ENCODE measurements at places on chromosomes 16 and 17.

GRCh38 chr16:80511824-80512592 lies 28.8 kb upstream of the DYNLRB2 start:
- peaks cover 14% of the 10 kb centered on the region for H3K27me3 ChIP-seq
- H3K27ac ChIP-seq: no peak overlapping the region
- DNase-seq: no peak
- H3K4me3 ChIP-seq: no peak overlapping the region
- no peaks in the 10 kb centered on the region for H3K36me3 ChIP-seq

GRCh38 chr16:11112723-11113348 lies 143.2 kb downstream of the SOCS1 start:
- H3K36me3 ChIP-seq: no peaks in the 10 kb centered on the region
- H3K27ac ChIP-seq: no peak overlapping the region
- no peak overlapping the region for H3K4me3 ChIP-seq
- H3K27me3 ChIP-seq: no peaks in the 10 kb centered on the region

- H3K27ac ChIP-seq: no peak overlapping the region
- no peaks in the 10 kb centered on the region for H3K36me3 ChIP-seq
- DNase-seq: no peak
Measured at GRCh38 chr17:13582776-13583547, 18.8 kb downstream of the HS3ST3A1 start.

DNA sequence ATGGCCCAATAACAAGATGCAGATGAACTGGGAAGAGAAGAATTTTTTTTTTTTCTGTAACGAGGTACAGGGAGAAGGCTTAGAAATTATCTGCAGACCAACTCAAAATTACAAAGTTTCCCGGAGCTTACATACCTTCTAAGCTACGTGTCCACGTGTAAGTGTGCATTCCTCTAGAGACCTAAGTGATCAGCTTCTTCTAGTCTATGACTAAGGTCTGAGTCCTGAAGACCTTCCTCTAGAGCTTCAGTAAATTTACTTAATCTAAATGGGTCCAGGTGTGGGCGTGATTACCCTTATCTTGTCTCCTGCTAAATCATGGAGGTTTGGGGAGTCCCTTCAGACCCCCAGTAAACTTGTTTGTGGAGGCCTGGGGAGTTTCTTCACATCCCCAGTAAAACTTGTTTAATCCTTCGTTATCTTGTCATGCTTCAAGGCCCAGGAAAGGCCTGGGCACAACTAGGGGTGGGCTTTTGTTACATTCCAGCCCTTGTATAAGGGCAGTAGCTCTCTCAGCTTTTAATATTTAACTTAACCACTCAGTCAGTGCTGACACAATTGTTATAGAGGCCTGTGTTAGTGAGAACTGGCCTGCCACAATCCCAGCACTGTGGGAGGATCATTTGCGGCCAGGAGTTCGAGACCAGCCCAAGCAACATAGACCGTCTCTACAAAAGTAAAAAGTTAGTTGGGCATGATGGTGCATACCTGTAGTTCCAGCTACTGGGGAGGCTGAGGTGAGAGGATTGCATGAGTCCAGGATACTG lies 342.3 kb downstream of the SNX29 start:
- peak overlapping the region; percentile 16 for H3K4me3 ChIP-seq
- no peaks in the 10 kb centered on the region for H3K27me3 ChIP-seq
- no peaks in the 10 kb centered on the region for H3K36me3 ChIP-seq
- peak; percentile 83 for DNase-seq
- H3K27ac ChIP-seq: peak overlapping the region; percentile 87
- peaks cover 58% of the 10 kb centered on the region for H3K4me1 ChIP-seq

- H3K36me3 ChIP-seq: no peaks in the 10 kb centered on the region
- peaks cover 17% of the 10 kb centered on the region for H3K27me3 ChIP-seq
- no peak overlapping the region for H3K27ac ChIP-seq
- H3K4me1 ChIP-seq: no peaks in the 10 kb centered on the region
- peak; percentile 4 for DNase-seq
Measured at GRCh38 chr17:36755586-36755985, 154.2 kb downstream of the MRM1 start.

GRCh38 chr17:40139566-40140058 lies 725 bp upstream of the CASC3 start:
- peak overlapping the region; percentile 77 for H3K4me3 ChIP-seq
- H3K36me3 ChIP-seq: peaks cover 11% of the 10 kb centered on the region
- H3K27me3 ChIP-seq: no peaks in the 10 kb centered on the region
- DNase-seq: no peak
- peak overlapping the region; percentile 79 for H3K27ac ChIP-seq

DNA sequence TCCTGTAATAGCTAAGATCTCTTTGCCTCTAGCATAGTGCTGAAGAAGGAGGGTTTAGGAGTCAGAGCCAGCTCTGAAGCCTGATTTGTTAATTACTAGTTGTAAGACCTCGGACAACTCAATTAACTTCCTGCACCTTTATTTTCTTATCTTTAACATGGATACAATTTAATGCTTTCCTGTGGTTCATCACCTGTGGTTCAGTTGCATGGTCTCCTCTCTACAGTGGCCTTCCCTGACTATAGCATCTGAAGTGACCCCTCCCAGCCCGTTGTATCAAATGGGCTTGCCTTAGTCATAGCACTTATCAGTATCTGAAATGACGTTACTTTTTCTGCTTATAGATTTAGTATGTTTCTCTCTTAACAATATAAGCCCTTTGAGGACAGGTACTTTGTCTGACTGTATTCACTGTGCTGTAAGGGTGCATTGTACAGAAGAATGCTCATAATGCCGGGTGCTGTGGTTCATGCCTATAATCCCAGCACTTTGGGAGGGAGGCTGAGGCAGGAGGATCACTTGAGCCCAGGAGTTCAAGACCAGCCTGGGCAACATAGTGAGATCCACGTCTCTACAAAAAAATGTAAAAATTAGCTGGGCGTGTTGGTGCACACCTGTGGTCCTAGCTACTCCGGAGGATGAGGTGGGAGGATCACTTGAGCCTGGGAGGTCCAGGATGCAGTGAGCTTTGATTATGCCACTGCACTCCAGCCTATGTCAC lies 2.6 kb upstream of the NDE1 start:
- no peak overlapping the region for H3K4me3 ChIP-seq
- DNase-seq: no peak
- peaks cover 46% of the 10 kb centered on the region for H3K4me1 ChIP-seq
- no peaks in the 10 kb centered on the region for H3K27me3 ChIP-seq
- peaks cover 4% of the 10 kb centered on the region for H3K36me3 ChIP-seq

- DNase-seq: no peak
- no peaks in the 10 kb centered on the region for H3K27me3 ChIP-seq
- H3K4me1 ChIP-seq: no peaks in the 10 kb centered on the region
- no peak overlapping the region for H3K27ac ChIP-seq
Measured at GRCh38 chr16:3998793-3999478, 117.3 kb downstream of the ADCY9 start.

- H3K27me3 ChIP-seq: no peaks in the 10 kb centered on the region
- H3K36me3 ChIP-seq: no peaks in the 10 kb centered on the region
- no peaks in the 10 kb centered on the region for H3K4me1 ChIP-seq
- DNase-seq: no peak
- no peak overlapping the region for H3K27ac ChIP-seq
- H3K4me3 ChIP-seq: no peak overlapping the region
Measured at GRCh38 chr16:87033021-87033471, 284.1 kb downstream of the C16orf95 start.

- no peaks in the 10 kb centered on the region for H3K27me3 ChIP-seq
- H3K4me3 ChIP-seq: peak overlapping the region; percentile 66
- DNase-seq: no peak
- peaks cover 12% of the 10 kb centered on the region for H3K4me1 ChIP-seq
- H3K36me3 ChIP-seq: peaks cover 24% of the 10 kb centered on the region
Measured at GRCh38 chr16:30958175-30959079, 873 bp downstream of the SETD1A start.

GRCh38 chr17:43367737-43368242 lies 31.0 kb upstream of the ARL4D start:
- H3K4me1 ChIP-seq: peaks cover 18% of the 10 kb centered on the region
- peak overlapping the region; percentile 39 for H3K4me3 ChIP-seq
- H3K27ac ChIP-seq: peak overlapping the region; percentile 100
- no peak for DNase-seq
- no peaks in the 10 kb centered on the region for H3K27me3 ChIP-seq

Data from keratinocyte (primary cell).